Activated T-helper 2 cell treated with anti-CD3 and anti-CD28 coated beads, Interferon-gamma antibody, Interleukin-2, Interleukin-4, amounts not matched to agents 10 μg/mL and 5 μg/mL and 100 μg/mL, durations not matched to agents 14 hours and 24 hours and 36 hours (primary cell): ENCODE measurements at places on chromosomes 2 and 18. TPM values are rescaled to one million over a fixed set of nuclear protein-coding genes. Genes with fewer than 3 reads are reported as not detected.

- DNase-seq = peak; percentile 11
These were observed 39.3 kb downstream of the MTCL1 start for GRCh38 chr18:8744656-8745055.

The MYO5B gene
- total RNA-seq = not detected in 2 replicates

DNA sequence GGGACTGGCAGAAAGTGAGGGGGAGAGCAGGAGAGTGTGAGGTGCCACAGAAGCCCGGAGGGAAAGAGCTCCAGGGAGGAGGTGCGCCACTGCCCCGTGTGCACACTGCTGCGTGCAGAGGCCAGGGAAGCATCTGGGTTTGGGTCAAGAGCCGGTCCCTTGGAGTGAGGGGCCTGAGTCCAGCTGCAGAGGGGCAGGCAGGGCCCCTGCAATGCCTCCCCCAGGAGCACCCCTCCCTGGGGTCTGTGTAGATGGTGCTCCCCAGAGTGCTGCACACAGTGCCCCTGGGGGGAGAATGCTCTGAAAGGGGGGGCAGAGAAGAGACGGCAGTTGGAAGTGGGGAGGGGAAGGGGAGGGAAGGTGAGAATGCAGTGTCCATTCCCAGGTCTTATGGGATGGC lies 3.7 kb upstream of the LIMS2 start:
- no peak for DNase-seq

GRCh38 chr18:65983750-65984149 lies 232.9 kb downstream of the CDH7 start:
- no peak for DNase-seq

The KLHL29 gene
- 3.0 and 3.4 TPM in 2 replicates for total RNA-seq

DNA sequence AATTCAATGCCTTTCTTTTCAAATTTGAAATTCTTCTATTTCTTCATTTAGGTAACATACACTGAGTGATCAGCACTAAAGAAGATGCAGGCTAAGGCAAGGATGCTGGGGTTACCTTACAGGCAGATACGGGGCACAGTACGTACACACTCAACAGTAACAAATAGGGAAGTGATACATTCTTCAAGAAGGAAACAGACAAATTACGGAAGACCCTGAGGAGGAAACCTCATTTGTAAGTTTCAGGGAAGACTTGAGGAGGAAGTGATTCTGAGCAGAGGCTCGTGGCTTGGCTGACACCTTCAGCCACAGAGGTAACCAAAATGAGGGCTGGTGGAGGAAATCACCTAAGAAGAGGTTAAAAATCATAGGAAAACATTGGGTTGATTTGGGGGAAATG lies 1108.3 kb upstream of the KLHL29 start:
- DNase-seq = no peak

The LRATD1 gene
- total RNA-seq = not detected in 2 replicates

The SCN7A gene
- not detected in 2 replicates for total RNA-seq
